Activated T-helper 2 cell treated with anti-CD3 and anti-CD28 coated beads, Interferon-gamma antibody, Interleukin-2, Interleukin-4, amounts not matched to agents 10 μg/mL and 5 μg/mL and 100 μg/mL, durations not matched to agents 14 hours and 24 hours and 36 hours (primary cell): ENCODE measurements at places on chromosomes 13 and 19.
A peak's percentile ranks its signal among the peaks of the same experiment; 100 is the strongest.

DNA sequence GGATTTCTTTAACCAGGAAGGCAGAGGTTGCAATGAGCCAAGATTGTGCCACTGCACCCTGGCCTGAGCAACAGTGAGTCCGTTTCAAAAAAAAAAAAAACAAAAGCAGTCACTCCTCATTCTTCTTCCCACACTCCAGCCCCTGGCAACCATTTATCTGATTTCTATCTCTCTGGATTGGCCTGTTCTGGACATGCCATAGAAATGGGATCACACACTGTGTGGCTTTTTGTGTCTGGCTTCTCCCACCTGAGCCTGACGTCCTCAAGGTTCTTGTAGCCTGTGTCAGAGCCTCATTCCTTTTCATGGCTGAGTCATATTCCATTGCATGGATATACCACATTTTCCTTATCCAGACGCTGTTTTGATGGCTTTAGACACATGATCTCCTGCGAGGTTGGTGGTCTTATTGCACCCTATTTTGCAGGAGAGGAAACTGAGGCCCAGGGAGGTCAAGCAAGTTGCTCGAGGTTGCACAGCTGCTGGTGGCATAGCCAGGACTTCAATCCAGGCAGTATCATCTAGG, 15.8 kb upstream of the FEM1A start:
- no peaks in the 10 kb centered on the region for H3K36me3 ChIP-seq
- no peaks in the 10 kb centered on the region for H3K4me1 ChIP-seq
- no peak for DNase-seq
- H3K27me3 ChIP-seq, result peaks cover 2% of the 10 kb centered on the region

GRCh38 chr19:54600212-54600611, 6.8 kb downstream of the LILRA1 start:
- no peak for DNase-seq
- H3K4me3 ChIP-seq, result no peak overlapping the region
- H3K36me3 ChIP-seq, result no peaks in the 10 kb centered on the region

DNA sequence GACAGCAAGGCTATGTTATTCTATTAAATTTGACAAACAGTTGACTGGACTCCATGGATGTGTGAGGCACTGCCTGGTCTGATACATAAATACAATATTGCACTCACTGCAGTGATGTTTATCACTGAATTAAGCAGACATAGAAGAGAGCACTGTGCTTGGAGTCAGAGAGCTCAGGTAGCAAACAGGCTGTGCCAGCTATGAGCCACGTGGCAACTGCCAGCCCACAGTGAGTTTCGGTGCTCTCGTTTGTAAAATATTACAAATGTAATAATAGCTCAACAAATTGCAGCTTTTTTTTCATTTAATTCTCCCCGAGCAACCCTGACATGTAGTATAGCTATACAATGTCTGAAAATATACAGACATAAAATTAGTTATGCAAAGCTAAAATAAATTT, 237.3 kb downstream of the NALCN start:
- H3K27me3 ChIP-seq, result no peaks in the 10 kb centered on the region
- no peak for DNase-seq
- no peak overlapping the region for H3K27ac ChIP-seq
- H3K36me3 ChIP-seq, result no peaks in the 10 kb centered on the region
- H3K4me1 ChIP-seq, result no peaks in the 10 kb centered on the region

- peaks cover 8% of the 10 kb centered on the region for H3K4me1 ChIP-seq
- no peaks in the 10 kb centered on the region for H3K27me3 ChIP-seq
- peaks cover 32% of the 10 kb centered on the region for H3K36me3 ChIP-seq
- H3K27ac ChIP-seq, result no peak overlapping the region
These were observed 3.8 kb upstream of the UQCR11 start for GRCh38 chr19:1609103-1609396.

GRCh38 chr13:30985637-30986205, 53.3 kb downstream of the TEX26 start:
- DNase-seq, result no peak
- H3K27me3 ChIP-seq, result peaks cover 5% of the 10 kb centered on the region
- H3K36me3 ChIP-seq, result no peaks in the 10 kb centered on the region

- DNase-seq, result no peak
- H3K4me1 ChIP-seq, result no peaks in the 10 kb centered on the region
- no peak overlapping the region for H3K27ac ChIP-seq
- H3K4me3 ChIP-seq, result no peak overlapping the region
- H3K36me3 ChIP-seq, result no peaks in the 10 kb centered on the region
- no peaks in the 10 kb centered on the region for H3K27me3 ChIP-seq
These were observed 318.8 kb downstream of the SLITRK1 start for GRCh38 chr13:83563499-83563898.

GRCh38 chr13:87302034-87302433, 369.1 kb upstream of the SLITRK5 start:
- H3K27me3 ChIP-seq, result no peaks in the 10 kb centered on the region
- no peaks in the 10 kb centered on the region for H3K4me1 ChIP-seq
- no peaks in the 10 kb centered on the region for H3K36me3 ChIP-seq
- no peak overlapping the region for H3K27ac ChIP-seq

GRCh38 chr19:56538761-56539263, at the start of gene ZFP28:
TSS of gene ZFP28 (plus strand) at chr19:56538948. CDS start at chr19:56539019, 71 bp downstream.
- H3K4me1 ChIP-seq, result peaks cover 3% of the 10 kb centered on the region
- no peak for DNase-seq
- peak within 1 kb of the TSS; percentile 85 for H3K27ac ChIP-seq
- no peaks in the 10 kb centered on the region for H3K27me3 ChIP-seq
- peaks cover 25% of the 10 kb centered on the region for H3K36me3 ChIP-seq

GRCh38 chr13:85381082-85381481, 418.1 kb downstream of the SLITRK6 start:
- no peak overlapping the region for H3K27ac ChIP-seq
- no peak overlapping the region for H3K4me3 ChIP-seq
- H3K27me3 ChIP-seq, result no peaks in the 10 kb centered on the region
- H3K4me1 ChIP-seq, result peaks cover 5% of the 10 kb centered on the region
- DNase-seq, result no peak

DNA sequence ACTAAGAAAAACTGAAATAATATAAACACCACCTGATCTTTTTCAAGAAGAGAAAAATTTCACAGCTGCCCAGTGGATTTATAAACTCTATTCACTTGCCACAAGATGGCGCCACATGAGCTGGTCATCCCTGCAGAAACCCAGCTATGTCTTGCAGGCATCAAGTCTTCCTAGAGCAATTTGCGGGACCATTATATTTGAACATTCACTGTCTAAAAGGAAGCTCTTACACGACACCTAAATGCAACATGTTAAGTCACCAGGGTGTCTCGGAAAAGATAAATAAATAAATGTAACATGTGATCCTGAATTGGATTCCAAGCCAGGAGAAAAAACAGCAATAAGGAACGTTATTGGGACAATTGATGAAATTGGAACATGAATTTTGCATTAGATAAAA, 20.3 kb upstream of the AKT2 start:
- peaks cover 3% of the 10 kb centered on the region for H3K4me1 ChIP-seq
- no peaks in the 10 kb centered on the region for H3K36me3 ChIP-seq
- no peak overlapping the region for H3K27ac ChIP-seq
- H3K27me3 ChIP-seq, result no peaks in the 10 kb centered on the region

DNA sequence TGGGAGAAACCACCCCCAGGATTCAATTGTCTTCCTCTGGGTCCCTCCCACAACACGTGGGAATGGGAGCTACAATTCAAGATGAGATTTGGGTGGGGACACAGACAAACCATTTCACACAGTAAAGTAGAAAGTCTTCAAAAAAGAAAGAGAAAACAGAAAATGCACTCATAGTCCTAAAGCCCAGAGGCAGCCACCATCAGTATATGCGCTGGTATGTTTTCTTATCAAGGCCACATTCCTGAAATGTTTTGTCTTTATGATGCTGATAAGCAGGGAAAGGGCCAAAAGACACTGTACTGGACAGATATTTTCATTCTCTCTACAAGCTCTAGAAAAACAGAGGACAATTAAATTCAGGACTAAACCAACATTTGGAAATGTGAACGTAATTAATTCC, 375.8 kb upstream of the TSHZ3 start:
- H3K4me3 ChIP-seq, result no peak overlapping the region
- DNase-seq, result no peak
- no peaks in the 10 kb centered on the region for H3K27me3 ChIP-seq
- H3K36me3 ChIP-seq, result no peaks in the 10 kb centered on the region
- no peaks in the 10 kb centered on the region for H3K4me1 ChIP-seq

GRCh38 chr19:39506944-39507714, 7.8 kb upstream of the SELENOV start:
- H3K4me3 ChIP-seq, result peak overlapping the region; percentile 71
- H3K27me3 ChIP-seq, result peaks cover 37% of the 10 kb centered on the region

GRCh38 chr19:10761443-10762250, 43.8 kb downstream of the DNM2 start:
- peaks cover 60% of the 10 kb centered on the region for H3K4me1 ChIP-seq
- no peaks in the 10 kb centered on the region for H3K27me3 ChIP-seq
- peak overlapping the region; percentile 39 for H3K4me3 ChIP-seq
- DNase-seq, result no peak
- H3K36me3 ChIP-seq, result peaks cover 57% of the 10 kb centered on the region

DNA sequence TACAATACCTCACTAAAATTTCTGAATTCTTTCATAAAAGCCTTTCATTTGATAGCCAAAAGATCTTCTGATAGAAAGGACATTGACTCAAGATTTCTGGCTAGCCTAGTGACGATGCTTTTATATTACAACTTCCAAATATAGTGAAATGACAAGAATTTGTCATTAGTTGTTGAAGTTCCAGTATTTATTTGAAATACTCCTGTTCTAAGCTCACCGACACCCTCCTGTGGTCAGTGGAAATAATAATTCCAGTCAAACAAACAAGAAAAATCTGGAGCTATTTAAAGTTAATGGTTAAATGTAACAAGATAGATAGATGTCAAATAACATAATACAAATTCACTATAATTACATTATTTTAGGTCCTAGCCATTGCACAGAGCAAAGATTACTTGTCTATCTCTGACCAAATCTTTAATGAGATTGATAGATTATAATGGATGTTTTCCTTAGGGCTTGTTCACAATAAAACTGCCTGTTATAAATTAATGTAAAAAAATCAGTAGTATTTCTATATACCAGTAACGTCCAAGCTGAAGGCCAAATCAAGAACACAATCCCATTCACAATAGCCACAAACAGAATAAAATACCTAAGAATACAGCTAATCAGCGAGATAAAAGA, 195.5 kb downstream of the RGCC start:
- H3K27ac ChIP-seq, result no peak overlapping the region
- peaks cover 6% of the 10 kb centered on the region for H3K4me1 ChIP-seq
- no peaks in the 10 kb centered on the region for H3K36me3 ChIP-seq
- no peaks in the 10 kb centered on the region for H3K27me3 ChIP-seq
- no peak overlapping the region for H3K4me3 ChIP-seq
